Mesenteric fat pad (tissue), 1 donor: ENCODE measurements at places on chromosomes 3 and 15. TPM values are rescaled to one million over a fixed set of nuclear protein-coding genes. Genes with fewer than 3 reads are reported as not detected.

DNA sequence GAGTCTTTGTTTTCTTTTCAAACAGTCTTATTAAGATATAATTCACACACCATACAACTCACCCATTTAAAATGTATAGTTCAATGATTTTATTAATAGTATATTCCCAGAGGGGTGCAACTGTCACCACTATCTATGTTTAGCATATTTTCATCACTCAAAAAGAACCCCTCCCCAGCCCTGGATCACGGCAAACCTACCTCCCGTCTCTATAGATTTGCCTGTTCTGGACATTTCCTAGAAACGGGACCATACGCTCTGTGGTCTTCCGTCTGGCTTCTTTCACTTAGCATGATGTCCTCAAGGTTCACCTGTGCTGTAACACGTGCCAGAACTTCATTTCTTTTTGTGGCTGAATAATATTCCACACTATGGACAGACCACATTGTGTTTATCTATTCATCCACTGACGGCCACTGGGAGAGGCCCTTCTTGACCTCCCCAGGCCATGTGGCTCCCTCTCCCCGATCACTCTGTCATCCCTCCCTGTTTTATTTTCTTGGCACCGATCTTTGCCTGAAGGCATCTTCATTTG is 56.4 kb downstream of the IQSEC1 start:
- no peak for DNase-seq

DNA sequence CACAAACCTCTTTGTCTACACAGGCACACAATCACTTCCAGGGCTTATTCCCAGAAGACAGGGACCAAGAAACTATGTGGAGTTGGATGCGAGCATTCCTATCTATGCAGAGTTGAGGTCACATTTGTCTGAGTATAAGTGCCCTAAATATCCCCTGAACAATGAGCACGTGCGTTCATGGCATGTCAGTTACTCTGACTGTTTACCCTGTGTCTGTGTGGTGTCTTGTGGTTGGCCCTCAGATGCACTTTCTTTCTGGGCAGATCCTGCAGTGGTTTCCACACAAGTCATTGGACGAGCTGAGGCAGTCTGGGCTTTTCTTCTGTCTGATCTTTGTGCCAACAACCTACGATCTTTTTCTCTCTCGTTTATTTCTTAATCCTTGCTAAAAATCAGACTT is 134.5 kb downstream of the FBN1 start:
- no peak for DNase-seq

CP gene
- total RNA-seq, result 17.5 TPM

- DNase-seq, result no peak
Measured at GRCh38 chr15:40787991-40788390, 18.2 kb downstream of the C15orf62 start.

DNA sequence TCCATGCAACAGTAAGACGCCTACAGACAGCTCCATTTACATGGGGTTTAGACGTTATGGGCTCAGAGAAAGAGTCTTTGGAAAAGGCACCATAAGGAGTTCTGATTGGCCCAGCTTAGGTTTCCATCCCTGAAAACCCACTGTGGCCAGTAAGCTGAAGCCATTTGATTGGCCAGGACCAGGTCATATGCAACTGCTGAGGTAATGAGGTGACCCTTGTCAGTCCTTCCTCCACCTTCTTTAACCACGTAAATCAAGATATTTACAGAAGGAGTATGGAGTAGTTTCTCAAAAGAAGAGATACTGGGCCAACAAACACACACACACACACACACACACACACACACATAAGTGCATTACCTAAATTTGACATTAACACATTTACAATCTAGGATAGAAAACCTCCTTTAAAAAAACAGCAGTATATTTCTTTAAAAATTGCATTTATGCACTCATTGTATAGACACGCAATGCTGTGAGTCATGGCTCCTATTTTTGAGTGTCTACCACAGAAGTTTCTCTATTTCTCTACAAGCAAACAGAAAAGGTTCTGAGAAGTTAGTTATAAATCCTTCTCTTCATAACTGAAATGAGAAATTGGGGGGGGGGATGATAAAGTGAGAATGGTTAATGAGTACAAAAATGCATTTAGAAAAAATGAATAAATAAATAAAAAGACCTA is 16.3 kb upstream of the MB21D2 start:
- no peak for DNase-seq

DAZL gene
- total RNA-seq, result not detected

DNA sequence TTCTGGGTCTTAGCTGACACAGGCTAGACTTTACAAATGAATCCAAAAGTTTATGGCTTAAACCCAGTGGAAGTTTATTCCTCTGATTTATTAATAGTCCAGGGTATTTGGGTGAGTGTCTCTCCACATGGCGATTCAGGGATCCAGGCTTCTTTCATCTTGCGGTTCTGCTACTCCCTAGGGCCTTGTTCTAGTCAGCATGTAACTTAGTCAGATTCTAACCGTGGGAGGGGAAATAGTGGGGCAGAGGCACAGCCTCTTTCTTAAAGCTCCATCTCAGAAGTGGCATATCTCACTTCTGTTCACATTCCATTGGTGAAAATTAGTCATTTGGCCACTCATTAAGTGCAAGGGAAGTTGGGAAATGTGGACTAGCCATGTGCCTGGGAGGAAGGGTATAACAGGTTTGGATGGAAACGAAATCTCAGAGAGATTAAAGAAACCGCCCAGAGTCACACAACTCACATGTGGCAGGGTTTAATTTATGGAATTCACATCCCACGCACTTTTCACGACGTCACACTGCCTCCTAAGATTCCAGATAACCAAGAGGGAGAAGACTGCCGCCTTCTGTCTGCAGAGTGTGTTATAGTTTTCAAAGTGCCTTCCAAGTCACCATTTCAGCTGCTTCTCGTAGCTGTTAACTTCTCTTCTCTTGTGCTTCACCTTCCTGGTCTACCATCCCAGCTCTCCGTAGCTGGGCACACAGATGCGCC is 11.4 kb upstream of the RASGRF1 start:
- DNase-seq, result no peak

GRCh38 chr3:72301779-72302178 is 516.8 kb upstream of the PROK2 start:
- no peak for DNase-seq

DNA sequence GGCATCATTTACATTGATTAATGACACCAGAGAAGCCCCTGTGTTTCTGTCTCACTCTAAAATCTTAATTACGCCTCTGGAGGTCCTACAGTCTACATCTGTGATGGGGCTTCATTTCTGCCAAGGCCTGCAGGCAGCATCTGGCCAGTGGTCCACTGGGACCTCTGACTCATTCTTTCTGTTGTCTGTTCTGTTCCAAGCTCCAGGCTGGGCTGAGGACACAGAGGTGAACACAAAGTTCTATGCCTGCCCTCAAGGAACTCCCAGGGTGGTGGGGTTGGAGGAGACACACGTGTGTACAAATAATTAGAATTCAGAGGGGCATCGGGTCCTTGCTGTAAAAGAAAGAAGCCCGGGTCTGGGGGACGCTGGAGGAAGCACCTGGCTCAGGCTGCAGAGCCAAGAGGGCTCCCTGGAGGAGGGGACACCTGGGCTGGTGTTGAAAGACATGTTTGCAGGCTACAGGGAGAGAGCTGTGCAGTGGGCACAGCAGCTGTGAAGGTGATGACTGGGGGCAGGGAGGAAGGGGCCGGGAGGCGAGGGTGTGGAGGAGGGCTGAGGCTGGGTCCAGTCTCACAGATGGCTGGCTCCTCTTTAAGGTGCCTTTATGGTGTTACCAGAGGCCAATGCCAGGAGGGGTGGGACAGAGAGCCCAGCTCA is 103.3 kb upstream of the PRR23E start:
- no peak for DNase-seq

DNA sequence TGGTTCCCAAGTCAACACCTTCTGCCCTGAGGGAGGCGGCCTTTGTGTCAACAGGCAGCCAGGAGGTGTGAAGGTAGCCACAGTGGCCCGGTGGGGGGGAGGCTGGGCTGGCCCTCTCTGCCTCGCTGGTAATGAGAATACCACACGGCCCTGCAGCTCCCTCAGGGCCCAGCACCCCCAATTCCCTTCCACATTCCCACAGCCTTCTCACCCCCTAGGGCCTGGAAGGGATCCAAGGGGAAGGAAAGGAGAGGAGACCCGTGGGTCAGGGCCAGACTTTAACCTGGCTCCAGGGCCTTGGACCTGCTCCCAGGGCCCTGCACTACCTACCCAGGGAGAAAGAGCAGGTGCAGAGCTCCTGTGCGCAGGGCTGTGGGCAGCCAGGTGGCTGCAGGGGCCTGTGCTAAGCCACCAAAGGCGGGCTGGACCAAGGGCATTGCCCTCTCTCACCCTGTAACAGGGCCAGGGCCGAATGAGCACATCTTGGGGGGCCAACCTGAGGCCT is 8.7 kb upstream of the MESP2 start:
- DNase-seq, result no peak

IMPG2 gene
- 0.13 TPM for total RNA-seq

MAP3K13 gene
- total RNA-seq, result 23.7 TPM

GRCh38 chr3:125644036-125645005 is 49.0 kb upstream of the OSBPL11 start:
- no peak for DNase-seq

DNA sequence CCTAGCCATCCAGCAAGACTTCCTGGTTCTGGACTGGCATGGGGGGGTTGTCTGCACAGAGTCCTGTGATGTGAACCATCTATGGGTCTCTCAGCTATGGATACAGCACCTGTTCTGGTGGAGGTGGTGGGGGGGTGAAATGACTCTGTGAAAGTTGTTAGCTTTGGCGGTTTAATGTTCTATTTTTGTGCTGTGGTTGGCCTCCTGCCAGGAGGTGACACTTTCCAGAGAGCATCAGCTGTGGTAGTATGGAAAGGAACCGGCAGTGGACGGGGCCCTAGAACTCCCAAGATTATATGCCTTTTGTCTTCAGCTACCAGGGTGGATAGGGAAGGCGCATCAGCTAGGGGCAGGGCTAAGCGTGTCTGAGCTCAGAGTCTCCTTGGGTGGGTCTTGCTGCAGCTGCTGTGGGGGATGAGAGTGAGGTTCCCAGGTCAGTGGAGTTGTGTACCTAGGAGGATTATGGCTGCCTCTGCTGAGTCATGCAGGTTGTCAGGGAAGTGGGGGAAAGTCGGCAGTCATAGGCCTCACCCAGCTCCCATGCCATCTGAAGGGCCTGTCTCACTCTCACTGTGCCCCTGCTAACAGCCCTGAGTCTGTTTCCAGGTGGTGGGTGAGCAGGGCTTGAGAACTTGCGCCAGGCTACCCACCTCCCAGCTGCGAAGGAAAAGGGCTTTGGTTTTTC is 7.1 kb upstream of the LARS2 start:
- no peak for DNase-seq

MITF gene
- total RNA-seq, result 43.8 TPM
